ENCODE measurements at places on chromosomes 6 and 20.

GRCh38 chr20:41005361-41005729 is 23.3 kb upstream of the TOP1 start:
- DNase-seq = no peak

GRCh38 chr6:109295109-109295773 is 87.0 kb downstream of the CD164 start:
- no peak for DNase-seq

DNA sequence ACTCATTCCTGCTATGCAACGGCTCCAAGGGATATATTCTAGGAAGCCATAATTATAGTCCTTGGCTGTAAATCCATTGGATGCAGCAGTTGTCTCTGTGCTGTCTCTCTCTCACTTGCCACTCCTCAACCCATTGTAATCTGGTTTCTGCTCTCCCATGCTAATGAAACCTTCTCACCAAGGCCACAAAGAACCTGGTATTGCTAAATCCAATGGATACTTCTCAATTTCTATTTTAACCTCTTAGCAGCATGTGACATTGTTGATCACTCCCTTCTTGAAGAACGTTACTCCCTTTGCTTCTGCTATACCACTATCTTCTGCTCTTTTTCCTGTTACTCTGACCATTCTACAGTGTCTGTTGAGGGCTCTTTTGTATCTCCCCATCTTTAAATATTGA is 39.8 kb upstream of the GCLC start:
- DNase-seq = no peak

DNA sequence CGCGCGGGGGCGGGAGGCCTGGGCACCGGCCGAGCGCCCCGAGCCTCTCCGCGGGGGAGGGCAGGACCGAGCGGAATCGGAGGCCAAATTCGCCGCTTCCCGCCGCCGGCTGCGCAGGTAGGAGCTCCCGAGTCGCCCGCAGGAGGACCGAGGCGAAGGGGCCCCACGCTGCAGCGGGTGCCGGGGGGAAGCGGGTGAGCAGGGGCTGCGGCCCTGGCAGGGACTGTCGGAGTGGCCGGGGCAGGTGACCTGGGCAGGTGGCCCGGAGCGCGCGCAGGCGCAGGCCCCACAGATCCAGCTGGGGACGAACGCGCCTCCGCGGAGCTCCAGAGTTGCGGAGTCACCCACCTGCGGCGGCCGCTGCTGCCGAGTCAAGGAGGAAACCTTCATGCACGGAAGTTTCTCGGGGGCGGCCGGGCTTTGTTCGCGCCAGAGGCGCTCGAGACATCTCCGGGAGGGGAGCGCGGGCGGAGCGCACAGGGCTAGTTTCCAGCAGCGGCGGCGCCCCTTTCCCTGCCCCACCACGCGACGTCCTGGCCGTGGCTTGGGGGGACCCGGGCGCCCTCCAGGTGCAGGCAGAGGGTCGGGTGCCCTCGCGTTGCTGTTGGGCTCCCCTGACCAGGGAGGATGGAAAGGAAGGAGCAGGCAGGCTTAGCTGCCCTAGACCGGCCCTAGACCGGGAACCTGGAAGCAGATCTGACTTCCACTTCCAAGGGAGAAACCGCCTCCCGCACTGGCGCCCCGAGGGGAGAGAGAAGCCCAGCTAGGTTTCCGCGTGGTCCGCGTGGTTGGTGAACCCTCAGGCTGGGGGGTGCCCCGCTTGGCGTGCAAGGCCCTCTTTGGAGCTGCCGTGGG is 590 bp downstream of the SLCO4A1 start:
- peak; percentile 83 for DNase-seq

GRCh38 chr20:34365765-34366213 is 2.7 kb downstream of the ITCH start:
- no peak for DNase-seq

DNA sequence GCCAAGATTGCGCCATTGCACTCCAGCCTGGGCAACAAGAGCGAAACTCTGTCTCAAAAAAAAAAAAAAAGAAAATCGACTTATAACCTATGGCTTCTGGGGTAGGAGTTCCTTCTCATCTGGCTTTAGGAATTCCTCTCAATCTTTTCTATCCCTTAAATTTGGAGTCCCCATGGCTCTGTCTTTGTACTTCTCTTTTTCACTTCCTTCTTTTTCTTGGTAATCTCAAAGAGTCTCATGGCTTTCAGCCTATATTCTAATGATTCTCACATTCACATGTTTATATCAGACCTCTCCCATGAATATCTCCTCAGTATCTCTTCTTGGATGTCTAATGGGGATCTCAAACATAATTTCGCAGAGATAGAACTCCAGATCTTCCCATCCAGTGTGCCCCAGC is 42.8 kb upstream of the RALGAPA2 start:
- DNase-seq = no peak

DNA sequence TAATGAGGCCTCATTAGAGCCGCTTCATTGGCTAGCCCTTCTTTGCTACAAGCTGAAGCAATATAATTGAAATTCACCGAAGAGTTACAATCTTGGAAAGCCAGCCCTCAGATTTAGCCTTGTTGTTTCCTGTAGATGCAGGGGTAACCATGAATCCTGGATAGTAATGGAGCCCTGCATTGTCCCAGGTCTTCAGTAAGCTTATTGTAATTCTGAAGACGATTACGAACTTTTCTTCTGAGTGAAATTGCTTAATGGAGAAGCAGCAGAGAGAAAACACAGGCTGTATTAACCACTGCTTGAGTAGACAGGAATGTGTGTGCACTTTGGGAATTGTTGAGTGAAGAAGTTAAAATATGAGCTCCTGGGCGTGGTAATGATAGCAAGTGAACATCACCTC is 26.3 kb upstream of the NAA20 start:
- DNase-seq = no peak

DNA sequence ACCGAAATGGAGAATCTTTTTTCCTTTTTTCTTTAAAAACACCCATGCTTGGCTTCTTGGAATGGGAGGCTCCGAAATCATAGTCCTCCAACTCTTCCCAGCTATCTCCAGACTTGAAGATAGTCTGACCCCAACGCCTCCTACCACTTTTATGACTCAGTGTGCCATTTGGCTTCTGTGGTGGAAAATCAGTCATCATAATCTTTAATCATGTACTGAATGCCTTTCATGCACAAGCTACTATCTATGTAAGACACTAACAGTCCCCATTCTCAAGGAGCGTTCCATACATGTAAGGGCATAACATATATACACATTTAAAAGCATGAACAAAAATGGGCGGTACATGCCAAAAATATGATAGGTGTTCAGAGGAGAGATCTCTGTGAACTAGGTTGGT is 44.1 kb downstream of the TMEM14B start:
- no peak for DNase-seq

GRCh38 chr6:5552243-5552642 is 290.9 kb downstream of the FARS2 start:
- DNase-seq = no peak

All from NCI-H526 (cell line).